ENCODE measurements at places on chromosomes 4 and X.

- no peak for DNase-seq
Observed at GRCh38 chr4:89161841-89162240, 50.5 kb downstream of the TIGD2 start.

DNA sequence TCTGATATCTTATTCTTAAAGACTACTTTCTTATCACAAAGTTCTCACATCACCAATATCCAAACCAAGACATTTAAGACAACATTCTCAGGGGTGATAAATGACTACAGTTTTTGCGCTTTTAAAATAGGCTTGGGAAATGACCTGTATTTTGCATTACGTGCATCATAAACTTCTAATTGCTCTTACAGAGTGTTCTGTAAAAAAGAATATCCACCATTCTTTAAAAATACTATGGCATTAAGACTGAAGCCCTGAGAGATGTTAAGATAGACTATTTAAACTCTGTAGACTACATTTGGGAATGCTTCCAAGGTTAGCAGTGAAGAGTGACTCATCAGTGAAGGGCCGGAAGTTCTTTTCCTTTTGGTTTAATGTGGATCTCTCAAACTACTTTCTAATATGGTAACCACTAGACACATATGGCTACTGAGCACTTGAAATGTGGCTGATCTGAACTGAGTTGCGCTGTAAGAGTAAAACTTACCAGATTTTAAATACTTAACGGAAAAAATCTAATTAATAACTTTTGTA is 518.8 kb upstream of the FTHL17 start:
- peak; percentile 0 for DNase-seq

- no peak for DNase-seq
Observed at GRCh38 chr4:1340181-1340747, 6.7 kb upstream of the UVSSA start.

GRCh38 chr4:185540487-185541120 is 5.3 kb upstream of the PDLIM3 start:
- no peak for DNase-seq

- peak; percentile 83 for DNase-seq
Observed at GRCh38 chr4:172989984-172990820, 178.4 kb upstream of the GALNT7 start.

- no peak for DNase-seq
Observed at GRCh38 chr4:21447301-21448054, 501.1 kb downstream of the KCNIP4 start.

DNA sequence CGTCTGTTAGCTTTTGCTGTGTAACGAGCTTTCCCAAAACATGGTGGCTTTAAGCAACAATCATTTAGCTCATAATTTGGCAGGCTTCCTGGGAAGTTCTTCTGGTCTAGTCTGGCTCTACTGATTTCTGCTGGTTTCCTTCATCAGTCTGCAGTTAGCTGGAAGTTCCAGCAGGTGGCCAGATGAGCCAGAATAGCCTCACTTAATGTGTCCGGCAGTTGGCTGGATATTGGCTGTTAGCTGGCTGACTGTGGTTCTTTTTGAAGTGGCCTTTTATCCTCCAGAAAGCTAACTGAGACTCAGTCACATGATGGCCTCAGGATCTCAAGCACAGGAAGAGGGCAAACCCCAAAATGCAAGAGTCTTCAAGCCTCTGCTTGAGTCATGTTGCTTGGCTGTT is 34.9 kb downstream of the FTHL17 start:
- peak; percentile 40 for DNase-seq

DNA sequence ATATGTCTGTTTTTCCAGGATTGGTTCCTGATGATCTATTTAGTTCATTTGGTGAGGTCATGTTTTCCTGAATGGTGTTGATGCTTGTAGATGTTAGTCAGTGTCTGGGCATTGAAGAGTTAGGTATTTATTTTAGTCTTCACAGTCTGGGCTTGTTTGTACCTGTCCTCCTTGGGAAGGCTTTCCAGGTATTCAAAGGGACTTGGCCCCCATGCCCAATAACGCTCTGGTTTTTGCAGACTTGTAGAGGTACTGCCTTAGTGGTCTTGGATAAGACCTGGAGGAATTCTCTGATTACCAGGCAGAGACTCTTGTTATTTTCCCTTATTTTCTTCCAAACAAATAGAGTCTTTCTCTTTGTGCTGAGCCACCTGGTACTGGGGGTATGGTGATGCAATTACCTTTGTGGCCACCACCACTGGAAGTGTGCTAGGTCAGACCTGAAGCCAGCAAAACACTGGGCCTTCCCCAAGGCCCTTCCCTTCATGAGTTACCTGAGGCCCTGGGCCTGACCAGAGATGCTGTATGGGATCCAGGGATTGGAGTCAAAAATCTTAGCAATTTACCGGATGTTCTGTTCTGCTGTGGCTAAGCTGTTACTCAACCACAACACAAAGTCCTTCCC is 63.3 kb upstream of the RXFP1 start:
- no peak for DNase-seq

GRCh38 chrX:111010111-111010510 is 85.9 kb upstream of the PAK3 start:
- DNase-seq: no peak

DNA sequence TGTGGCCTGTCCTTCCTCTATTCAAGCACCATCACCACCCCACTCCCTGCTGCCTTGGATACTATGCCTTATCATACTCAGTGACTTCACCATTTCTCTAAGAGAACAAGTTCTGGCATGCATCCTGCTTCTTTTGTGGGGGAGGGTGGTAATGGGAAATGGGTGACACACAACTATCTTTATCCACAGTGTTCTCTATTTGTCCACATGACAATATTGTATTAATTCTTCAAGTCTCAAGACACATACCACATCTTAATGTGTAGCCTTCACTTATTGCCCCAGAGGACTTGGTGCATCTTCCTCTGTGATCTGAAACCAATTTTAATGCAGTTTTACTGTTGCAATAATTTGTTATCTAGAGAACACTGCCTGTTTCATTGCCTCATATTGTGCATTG is 29.3 kb upstream of the UGT2B7 start:
- DNase-seq: no peak

GRCh38 chrX:8851231-8851886 is 50.2 kb upstream of the FAM9A start:
- DNase-seq: peak; percentile 59

DNA sequence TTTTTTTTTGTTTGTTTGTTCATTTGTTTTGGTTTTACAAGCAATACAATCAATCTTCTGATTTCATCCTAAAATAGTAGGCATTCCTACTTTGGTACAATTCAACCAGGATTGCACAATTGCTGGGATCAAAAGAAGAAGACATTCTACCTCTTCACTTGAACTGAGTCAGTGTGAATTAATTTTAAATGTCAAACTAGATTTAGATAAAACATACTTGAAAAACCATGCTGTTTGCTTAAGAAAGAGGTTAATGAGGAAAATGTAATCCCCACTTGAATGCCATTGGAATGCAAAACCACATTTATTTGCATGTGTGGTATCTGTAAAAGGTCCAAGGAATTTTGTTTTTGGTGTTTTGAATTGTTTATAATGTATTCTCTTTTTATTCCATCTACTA is 40.5 kb downstream of the HAND2 start:
- no peak for DNase-seq

DNA sequence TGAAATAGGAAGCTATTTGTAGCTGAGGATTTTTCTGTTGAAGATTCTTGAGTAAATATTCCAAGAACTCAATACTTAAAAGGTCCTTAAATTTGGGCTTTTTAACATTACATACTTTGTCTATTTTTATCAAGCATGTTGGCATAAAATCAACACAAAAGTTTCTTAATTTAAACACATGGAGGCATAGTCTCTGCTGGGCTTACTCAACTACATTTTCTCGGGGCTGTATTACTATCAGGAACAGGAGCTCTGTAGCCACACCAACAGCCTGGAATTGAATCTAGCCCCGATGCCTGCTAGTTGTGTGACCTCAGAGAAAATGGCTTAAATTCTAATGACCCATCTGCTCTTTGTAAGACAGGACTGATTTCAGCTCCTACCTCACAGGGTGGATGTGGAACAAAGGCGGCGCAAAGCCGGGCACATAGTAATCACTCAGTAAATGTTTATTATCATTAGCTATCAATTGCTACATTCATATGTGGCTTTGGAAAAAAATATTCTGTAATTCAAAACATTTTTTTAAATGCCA is 207.0 kb downstream of the NSUN7 start:
- DNase-seq: no peak

GRCh38 chrX:110321081-110321480 is 3.2 kb upstream of the AMMECR1 start:
- no peak for DNase-seq

DNA sequence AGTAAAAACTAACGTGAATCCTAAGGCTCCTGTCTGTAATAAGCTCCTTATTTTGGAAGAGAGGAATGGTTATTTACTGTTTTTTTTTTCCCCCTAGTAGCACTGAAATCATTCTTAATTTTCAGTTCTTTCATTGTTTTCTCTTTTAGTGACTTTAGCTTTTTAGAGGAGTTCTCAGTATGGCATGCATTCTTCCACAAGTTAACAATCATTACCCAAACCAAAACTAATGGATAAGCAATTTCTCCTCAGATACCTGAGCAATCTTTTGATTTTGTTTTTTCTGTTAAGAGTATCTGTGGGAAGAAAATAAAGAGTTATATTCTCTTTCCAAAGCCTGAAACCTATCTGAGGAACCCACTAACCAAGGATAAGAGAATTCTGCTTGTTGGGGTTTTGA is 16.7 kb upstream of the PPA2 start:
- DNase-seq: no peak

DNA sequence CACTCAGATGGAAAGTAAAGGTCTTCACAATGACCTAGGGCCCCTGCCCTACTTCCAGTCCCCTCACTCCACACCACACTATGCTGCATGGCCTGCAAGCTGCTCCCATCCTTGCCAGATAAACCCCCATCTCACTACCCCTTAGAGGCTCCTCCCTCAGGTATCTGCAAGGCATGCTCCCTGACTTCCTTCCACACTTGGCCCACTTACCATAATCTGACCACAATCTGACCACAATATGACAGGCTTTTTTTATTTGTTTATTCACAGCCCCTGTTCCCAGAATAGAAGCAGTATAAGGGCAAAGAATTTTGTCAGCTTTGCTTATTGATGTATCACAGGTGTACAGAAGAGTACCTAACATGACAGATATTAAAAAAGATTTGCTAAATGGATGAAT is 124.7 kb downstream of the CAMK2D start:
- peak; percentile 56 for DNase-seq

DNA sequence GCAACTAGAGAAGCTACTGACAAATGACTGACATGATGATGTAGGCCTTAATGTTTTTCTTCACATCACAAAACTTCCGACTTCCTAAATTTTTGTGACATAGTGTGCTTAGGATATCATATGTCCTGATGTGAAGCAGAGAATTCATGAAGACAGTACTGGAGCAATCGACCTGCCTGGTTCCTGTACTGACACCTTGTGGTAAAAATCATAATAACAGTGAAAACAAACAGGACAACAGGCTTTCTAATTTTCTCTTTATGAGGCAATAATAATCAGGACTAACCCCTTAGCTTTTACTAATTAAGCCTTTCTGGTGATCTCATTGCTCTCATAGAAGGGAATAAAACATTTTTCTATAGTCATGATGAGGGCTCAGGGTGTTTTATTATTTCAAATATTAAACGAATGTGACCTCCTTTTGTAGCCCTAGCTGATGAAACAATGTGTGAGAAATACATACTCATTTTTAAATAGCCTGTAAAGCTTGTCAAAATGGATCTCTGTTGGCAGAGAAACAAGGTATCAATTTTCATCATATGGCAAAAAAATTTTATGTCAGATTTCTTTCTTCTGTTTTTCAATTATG is 158.4 kb downstream of the TENT5D start:
- peak; percentile 7 for DNase-seq

- DNase-seq: no peak
Observed at GRCh38 chrX:123084797-123085196, 99.3 kb upstream of the GRIA3 start.

GRCh38 chr4:67320645-67321044 is 224.7 kb downstream of the CENPC start:
- no peak for DNase-seq

GRCh38 chr4:172392741-172393140 is 579.5 kb downstream of the GALNTL6 start:
- no peak for DNase-seq

DNA sequence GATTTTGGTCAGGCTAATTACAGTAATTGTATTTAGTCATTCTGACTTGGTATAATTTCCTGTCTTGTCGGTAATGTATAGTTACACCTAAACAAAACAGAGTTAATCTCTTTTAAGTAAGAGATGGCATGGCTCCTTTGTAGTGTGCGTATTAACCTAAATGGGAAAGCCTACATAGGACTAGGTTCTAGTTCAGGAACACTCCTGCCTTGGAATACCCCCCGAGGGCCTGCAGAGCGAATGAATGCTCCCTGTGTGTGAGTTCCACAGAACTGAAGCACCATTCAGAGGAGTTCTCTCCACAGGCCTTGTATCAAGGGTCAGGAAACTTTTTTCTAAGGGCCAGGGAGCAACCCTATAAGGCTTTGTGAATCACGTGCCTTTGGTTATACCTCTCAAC is 44.9 kb upstream of the STIM2 start:
- no peak for DNase-seq

DNA sequence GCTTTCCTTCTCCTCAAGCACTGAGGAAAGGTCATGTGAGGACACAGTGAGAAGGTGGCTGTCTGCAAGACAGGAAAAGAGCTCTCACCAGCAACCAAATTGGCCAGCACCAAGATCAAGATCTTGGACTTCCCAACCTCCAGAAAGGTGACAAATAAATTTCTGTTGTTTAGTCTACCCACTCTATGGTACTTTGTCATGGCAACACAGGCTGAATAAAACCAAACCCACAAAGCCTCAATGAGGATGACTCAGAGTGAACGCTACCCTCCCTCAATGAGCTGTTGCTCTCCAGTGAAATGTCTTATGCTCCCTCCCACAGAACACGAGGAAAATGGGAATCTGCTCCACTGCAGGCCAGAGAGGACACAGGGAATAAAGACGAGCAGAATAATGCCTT is 244.1 kb downstream of the RAB28 start:
- no peak for DNase-seq

GRCh38 chr4:39662683-39663082 is 24.0 kb upstream of the SMIM14 start:
- DNase-seq: no peak

- DNase-seq: no peak
Observed at GRCh38 chr4:106297245-106298035, 18.6 kb downstream of the TBCK start.

- DNase-seq: no peak
Observed at GRCh38 chr4:18020145-18020670, 1.3 kb downstream of the LCORL start.

DNA sequence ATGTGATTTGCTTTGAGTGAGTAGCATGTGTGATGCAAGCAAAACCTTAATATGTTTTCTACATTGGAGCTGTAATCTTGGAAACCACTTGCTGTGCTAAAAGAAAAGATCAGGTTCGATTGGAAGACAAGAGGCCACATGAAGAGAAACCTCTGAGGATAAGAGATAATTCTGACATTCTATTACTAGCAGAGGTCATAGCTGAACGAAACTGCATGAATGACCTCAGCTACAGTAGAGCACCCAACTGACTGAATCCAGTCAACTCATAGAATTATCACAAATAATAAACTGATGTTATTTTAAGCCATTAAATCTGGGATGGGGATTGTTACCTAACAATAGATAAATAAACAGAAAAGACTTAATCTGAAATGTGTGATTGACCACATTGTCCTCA is 147.1 kb downstream of the CAMK2D start:
- no peak for DNase-seq

Data from small intestine (tissue), 16 donors.